ENCODE measurements at places on chromosomes 1 and 21.

GRCh38 chr1:206821493-206821892 is 43.9 kb upstream of the IL20 start:
- DNase-seq = no peak

- no peak for DNase-seq
These were observed 24.8 kb upstream of the MYOCOS start for GRCh38 chr1:171597203-171597602.

GRCh38 chr1:58434181-58434580 is 112.3 kb downstream of the OMA1 start:
- no peak for DNase-seq

DNA sequence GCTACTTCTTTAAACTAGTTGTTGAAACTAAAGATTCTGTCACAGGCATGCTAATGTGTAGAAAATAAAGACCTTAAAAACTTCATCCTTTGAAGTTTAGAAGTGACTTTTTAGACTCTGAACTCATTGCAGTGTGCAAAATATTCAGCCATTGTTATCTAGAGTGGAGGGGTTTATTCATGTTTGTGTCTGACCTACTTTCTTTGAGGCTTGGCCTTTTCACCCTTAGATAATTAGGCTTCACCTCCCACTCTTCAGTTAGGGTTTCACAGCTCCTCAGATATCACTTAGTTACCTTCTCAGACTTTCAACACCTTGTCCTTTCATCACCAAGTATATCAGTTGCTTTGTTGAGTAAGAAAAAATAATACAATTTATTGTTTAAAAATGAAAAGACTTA is 75.9 kb downstream of the IVNS1ABP start:
- no peak for DNase-seq

DNA sequence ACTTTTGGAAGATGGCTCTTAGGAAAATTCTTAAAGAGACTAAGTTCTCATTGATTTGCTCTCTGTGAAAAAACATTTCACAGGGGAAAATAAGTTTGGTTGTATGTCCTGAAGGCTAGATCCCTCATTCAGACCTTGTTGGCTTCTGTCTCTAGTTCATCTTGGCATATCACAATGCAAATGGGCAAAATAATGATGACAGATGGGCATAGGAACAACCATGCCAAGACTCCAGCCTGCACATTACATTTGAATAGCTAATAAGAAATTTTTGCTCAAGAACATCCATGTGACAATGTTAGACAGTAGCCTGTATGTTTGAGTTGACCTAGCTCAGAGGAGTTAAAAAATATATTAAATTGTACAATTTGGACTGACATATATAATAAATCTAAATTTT is 292.9 kb downstream of the PLA2G4A start:
- DNase-seq = no peak

- DNase-seq = no peak
These were observed 70.5 kb downstream of the CD2 start for GRCh38 chr1:116824631-116825206.

- DNase-seq = no peak
These were observed 1.4 kb downstream of the CSRP1 start for GRCh38 chr1:201505503-201505890.

GRCh38 chr1:13801655-13802486 is 101.9 kb downstream of the PRDM2 start:
- no peak for DNase-seq

DNA sequence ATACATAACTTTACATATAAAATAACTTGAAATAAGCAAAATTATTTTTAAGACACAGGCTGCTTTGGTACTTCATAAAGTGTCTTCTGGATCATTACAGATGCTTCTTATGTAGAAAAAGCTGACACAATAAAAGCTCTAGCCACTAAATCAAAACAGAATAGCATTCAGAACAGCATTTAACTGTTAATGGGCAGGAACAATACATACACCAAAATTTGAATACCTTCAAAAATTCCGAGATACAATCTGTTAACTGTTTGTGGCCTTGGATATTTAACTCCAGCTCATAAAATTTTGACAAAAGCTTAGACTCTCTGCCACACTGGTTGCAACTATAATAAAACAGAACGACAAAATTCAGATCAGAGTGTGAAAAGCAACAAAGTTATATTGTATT is 31.7 kb downstream of the USP48 start:
- DNase-seq = no peak

GRCh38 chr1:77847621-77848080 is 40.8 kb upstream of the NEXN start:
- no peak for DNase-seq

GRCh38 chr1:233261206-233261605 is 34.3 kb downstream of the PCNX2 start:
- DNase-seq = no peak

GRCh38 chr21:45522986-45523385 is 19.3 kb downstream of the SLC19A1 start:
- no peak for DNase-seq

DNA sequence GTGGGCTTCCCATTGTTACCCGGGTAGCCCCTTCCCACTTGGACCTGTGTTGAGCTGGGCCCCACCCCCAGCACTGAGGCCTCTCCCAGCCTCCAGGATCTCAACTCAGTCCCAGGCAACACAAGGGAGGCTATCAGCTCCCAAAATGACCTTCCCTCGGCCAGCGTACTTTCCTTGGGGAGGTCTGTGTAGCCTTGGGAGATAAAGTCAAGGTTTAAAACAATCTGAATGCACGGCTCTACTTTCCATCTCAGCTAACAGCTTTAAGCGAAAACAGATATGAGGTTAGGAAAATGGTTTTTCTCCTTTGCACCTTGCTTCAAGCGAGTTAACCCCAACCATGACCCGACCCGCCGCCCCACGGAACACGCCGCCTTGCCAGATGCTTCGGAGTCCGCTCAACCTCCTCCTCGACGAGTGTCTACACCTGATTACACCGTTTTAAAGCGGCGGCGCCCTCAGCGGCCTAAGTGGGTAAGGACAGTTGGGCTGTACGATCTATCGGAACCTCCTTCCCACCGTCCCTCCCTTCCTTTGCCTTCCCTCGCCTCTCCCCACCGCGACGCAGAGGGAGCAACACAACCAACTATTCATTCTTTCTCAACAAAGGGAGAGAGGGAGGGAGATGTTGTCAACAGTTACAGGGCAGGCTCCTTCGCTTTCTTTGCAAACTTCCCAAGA is 1.1 kb downstream of the BCAR3 start:
- peak; percentile 31 for DNase-seq

- no peak for DNase-seq
These were observed 71.8 kb upstream of the MACF1 start for GRCh38 chr1:39132505-39133339.

- no peak for DNase-seq
These were observed 5.9 kb upstream of the BRWD1 start for GRCh38 chr21:39319251-39319756.

- DNase-seq = no peak
These were observed 1.5 kb downstream of the GPX7 start for GRCh38 chr1:52603630-52604029.

GRCh38 chr1:178739285-178740045 is 14.4 kb downstream of the RALGPS2 start:
- no peak for DNase-seq

DNA sequence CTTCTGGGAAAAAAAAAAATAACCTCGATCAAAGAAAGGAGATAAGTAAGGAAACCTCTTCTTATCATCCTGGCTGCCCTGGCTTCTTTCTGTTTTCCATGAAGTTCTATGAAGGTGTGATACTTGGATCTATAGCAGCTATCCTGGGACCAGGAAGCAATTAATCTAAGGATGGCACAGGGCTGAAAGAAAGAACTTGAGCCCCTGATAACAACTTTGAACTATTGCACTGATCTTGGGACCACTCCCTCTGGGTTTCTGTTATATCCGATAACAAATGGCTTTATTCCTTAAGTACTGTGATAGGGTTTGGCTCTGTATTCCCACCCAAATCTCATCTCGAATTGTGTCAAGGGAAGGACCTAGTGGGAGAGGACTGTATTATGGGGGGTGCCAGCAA is 104.1 kb downstream of the DAB1 start:
- no peak for DNase-seq
